ENCODE measurements at places on chromosomes 1 and 21.
A peak's percentile ranks its signal among the peaks of the same experiment; 100 is the strongest.

- peak; percentile 12 for DNase-seq
These were observed 32.1 kb upstream of the EPHX4 start for GRCh38 chr1:91997607-91998195.

DNA sequence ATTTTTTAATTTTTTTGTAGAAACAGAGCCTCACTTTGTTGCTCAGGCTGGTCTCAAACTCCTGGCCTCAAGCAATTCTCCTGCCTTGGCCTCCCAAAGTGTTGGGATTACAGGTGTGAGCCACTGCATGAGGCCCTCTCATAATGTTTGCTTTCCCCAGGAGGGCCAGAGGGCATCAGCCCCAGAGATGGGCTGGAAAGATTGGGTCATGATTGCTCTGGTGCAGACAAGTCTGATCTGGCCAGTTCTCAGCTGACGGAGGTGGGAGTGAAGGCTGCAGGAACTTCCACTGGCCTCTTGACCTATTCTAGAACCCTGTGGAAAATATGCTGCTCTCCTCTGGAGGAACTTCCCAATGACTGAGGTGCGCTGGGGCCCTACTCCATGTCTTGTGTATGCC lies 43.4 kb upstream of the RD3 start:
- DNase-seq, result no peak

DNA sequence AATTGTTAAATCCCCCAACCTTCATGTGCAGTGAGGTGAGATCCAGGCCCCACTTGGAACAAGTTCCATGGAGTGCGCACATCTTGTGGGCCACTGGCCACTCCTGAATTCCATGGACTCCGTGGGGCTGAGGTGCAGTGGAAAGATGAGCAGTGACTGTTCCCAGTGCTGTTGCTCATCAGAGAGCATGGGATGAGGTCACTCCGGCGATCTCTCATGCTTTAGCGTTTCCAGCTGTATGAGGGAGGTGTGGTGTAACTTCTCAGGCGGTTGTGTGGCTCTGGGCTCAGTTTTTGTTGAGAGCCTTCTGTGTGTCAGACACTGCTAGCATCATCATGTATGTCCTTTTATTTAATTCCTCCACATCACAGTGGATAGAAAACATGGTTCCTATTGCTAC lies 96.2 kb downstream of the GALNT2 start:
- no peak for DNase-seq

GRCh38 chr1:205032508-205032907 lies 10.5 kb upstream of the CNTN2 start:
- DNase-seq, result no peak

DNA sequence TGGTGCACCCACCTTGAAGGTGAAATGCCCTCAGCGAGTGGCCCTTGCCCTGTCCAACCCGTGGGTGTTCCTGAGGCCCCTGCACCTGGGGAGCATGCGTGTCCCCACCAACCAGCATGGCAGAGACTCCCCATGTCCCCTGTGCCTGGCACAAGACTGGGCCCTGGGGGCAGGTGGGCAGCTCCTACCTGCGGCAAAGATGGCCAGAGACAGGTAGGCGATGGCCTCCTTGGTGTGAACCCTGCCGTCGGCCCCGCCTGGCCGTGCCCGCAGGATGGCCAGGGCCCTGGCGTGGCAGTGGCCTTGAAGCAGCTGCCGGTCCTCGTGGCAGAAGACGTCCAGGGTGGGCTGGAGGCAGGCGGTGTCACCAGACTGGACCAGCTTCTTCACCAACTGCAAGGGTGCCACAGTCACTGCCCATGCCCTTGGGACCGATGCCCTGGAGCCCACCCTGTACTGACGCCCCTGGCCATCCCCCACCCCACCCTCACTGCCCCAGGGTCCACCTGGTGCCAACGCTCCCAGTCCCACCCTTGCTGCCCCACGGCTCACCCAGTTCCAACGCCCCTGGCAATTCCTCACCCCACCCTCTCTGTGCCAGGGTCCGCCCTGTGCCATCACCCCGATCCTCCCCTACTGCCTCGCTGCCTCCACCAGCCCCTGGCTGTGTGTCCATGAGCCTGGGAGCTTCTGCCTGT lies 15.7 kb downstream of the TTC34 start:
- DNase-seq, result no peak

GRCh38 chr21:39444421-39445180 lies 977 bp downstream of the LCA5L start:
- DNase-seq, result no peak

DNA sequence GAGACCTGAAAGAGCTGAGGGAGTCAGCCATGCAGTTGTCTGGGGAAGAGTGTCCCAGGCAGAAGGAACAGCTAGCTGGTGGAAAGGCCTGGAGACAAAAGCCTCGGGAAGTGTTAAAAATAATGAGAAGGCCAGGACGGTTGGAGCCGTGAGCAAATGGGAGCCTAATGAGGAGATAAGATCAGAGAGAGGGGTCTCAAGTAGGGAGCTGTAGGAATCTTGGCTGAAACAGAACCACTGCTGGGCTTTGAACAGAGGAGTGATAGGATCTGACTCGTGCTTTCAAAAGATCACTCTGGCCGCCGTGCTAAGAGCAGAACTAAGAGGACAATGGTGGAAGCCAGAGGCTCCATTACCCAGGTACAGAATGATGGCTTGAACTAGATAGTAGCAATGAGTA lies 1.9 kb upstream of the FOXJ3 start:
- no peak for DNase-seq

GRCh38 chr1:16026723-16027484 lies 5.1 kb downstream of the CLCNKA start:
- DNase-seq, result peak; percentile 47

DNA sequence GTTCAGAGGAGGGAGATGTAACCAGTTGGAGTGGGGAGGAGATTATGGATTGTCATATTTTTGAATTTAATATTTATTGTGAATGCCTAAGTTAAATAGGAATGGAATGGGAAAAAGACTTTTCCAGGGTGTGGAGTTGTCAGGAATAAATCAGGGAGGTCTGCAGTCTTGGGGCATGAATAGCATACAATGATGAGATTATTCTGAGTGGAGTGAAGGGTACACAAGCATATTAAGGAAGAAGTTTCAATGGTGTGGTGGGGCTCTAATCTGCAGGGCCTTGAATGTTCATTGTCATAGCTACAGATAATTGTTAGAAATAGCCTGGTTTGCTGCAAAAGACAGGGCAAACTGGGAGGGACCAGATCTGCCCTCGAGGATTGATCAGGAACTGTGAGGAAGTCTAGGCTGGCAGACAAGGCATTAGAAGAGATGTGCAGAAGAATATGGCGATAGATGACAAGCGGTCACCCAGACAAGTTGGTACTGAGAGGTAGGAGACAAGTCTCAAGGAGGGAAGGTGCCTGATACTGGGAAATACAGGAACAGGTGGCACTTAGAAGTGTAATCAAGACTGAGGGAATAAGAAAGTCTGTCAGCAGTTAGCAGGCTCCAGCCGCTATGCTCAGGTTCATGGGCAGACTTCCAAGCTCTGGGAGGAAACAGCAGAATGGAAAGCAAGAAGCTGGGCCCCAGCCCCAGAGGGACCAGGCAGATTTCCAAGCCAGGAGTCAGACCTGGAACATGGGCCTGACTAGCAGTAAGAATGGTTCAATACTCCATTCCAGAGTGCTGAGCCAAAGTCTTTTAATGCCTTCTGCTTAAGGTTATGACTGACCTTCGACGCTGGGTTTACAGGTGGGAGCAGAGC lies 20.9 kb upstream of the RGL1 start:
- no peak for DNase-seq

GRCh38 chr21:45302082-45303061 lies 14.7 kb upstream of the POFUT2 start:
- DNase-seq, result peak; percentile 29

- DNase-seq, result peak; percentile 15
These were observed 1.1 kb downstream of the IGSF8 start for GRCh38 chr1:160097151-160097910.

GRCh38 chr1:117644696-117645311 lies 39.0 kb downstream of the TENT5C start:
- no peak for DNase-seq

GRCh38 chr1:175877939-175878737 lies 134.7 kb upstream of the TNR start:
- no peak for DNase-seq

DNA sequence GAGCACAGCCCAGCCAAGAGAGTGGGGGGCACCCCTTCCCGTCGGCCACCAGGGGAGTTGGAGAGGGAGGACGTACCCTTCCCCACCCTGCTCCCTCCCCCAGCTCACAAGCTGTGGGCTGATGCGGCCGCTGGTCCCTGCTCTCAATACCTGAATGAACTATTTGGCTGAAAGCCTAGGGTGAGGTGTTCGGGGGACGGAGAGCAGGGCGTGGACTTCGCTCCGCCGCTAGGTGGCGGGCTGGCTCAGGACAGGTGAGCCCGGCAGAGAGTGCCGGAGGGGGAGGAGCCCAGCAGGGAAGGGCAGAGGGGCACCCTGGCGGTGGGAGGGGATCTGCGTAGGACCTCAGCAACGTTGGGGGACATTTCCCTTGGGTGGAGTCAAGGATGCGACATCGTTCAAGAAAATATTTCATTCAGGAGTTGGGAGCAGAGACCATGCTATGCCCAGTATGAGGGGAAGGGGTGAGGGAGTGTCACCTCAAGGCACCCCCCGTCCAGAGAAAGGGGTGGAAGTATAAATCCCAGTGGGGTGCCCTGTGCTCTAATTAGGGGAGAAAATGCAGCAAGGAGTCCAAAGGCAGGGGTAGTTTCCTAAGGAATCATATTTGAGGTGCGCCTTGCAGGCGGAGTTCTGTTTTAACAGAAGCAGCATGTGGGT lies 12.0 kb upstream of the RHBG start:
- peak; percentile 69 for DNase-seq

GRCh38 chr21:45336870-45337269 lies 49.2 kb upstream of the POFUT2 start:
- DNase-seq, result no peak

DNA sequence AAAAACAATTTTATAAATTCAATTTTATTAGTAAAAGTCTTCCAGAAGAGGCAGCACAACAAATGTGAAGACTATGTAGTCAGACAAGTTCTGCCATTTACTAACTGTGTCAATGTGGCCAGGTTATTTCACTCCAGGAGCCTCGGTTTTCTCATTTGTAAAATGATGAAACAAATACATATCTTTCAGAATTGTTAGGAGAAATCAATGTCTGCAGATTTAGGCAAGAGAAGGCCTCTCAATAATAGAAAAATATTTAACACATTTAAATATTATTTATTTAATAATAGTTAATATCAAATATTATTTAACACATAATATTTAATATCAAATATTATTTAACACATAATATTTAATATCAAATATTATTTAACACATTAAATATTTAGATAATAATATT lies 75.6 kb upstream of the PTGFR start:
- DNase-seq, result no peak

GRCh38 chr1:58722967-58723366 lies 23.1 kb upstream of the MYSM1 start:
- DNase-seq, result no peak

DNA sequence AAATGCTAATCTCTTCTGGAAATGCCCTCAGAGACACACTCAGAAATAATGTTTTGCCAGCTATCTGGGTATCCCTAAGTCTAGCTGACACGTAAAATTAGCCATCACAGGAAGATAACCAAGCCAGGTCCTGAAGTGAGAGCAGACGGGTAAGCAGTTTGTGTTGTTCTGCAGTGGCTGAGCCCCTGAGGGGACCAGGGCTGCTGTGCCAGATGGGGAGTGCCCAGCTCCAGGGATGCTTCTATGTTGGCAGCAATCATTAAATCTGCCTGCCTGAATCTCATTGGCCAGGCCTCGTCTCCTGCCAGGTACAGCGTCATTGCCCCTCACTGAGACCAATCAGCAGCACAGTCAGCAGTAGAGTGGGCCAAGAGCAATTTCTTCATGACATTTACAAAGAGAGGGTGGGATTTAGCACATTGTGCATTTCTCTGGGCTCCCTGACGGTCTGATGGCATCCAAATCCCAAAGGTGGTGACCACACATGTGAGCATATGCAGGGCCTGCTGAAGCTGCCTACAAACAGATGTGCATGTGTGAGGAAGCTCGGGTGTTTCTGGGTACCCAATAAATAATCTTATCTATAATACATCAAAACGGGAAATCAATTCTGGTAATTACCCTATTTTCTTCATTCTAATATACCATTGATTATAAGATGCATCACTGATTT lies 58.7 kb upstream of the LRRN2 start:
- DNase-seq, result no peak

GRCh38 chr1:23168445-23169194 lies at the start of gene LUZP1:
Gene LUZP1 (minus strand): TSS chr1:23168856.
- DNase-seq, result peak; percentile 83

DNA sequence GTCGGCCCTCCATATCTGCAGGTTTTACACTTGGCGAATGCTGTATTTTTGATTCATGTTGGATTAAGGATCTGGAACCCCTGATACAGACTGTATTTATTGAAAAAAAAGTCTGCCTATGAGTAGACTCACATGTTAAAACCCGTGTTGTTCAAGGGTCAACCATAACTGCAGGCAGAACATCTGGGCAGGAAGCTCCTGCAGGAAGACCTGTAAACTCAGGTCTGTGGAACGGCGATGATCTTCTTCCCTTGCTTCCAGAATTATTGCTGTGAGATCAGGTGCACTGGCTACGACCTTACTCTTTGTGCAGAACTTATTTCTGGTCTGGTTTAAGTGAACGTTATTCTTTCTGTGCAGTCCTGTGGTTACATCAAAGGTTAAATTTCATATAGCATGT lies 96.6 kb downstream of the DISC1 start:
- DNase-seq, result no peak

- no peak for DNase-seq
These were observed 69.0 kb downstream of the DDR2 start for GRCh38 chr1:162701286-162701685.

DNA sequence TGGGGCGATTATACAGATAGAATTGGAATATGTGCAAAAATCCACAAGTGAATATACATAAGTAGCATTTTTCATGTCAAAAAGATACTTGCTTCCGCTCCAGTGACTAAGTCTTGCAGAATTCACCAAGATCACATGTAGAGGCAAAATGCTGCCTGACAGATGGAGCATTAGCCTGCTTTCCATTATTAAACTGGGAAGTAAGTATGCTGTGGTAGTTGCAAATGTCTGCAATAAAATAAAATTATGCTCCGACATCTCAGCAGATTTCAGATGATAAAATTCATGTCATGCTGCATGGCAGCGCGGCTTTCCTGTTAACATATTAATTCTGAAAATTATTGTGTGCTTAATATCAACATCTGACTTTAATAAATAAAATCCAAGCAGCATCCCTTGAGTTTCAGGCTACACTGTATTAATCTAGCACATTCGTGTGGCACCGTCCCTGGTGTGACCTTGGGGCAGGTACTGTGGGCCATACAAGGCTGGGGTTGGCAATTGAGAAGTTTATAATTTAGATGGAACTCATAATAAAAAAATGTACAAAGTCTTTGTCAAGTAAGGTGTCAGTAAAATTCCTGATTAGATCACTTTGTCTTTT lies 366.4 kb upstream of the ZP4 start:
- DNase-seq, result no peak

DNA sequence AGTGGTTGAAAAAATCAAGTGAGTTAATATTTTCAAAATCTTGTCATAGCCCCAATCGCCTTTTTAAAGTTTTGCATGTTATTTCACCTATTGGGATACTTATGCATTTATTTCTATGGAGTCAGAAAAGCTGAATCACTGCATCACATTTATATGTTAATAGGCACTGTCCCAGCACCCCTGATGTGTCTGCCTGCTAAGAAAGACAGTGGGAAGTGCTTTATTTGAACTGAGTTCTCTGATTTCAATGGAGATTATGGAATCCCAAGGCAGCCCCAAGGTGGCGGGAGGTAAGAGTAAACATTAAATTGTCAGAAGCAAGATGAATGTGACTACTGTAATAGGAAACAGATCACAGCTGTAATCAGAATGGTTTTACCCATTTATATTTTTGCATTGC lies 2225.7 kb downstream of the NCAM2 start:
- no peak for DNase-seq

GRCh38 chr1:22236900-22237299 lies 94.0 kb upstream of the WNT4 start:
- no peak for DNase-seq

GRCh38 chr1:98045211-98045766 lies 124.5 kb upstream of the DPYD start:
- no peak for DNase-seq

Data from stimulated activated CD4-positive, alpha-beta T cell treated with anti-CD3 and anti-CD28 coated beads, Interleukin-12 subunit alpha, Interleukin-12 subunit beta, amount 100 ng/mL, for 4 hours (primary cell).